Activated T-cell treated with anti-CD3 and anti-CD28 coated beads, Interleukin-2, amount 50 U/mL, for 48 hours (primary cell): ENCODE measurements at places on chromosomes 4 and X.

DNA sequence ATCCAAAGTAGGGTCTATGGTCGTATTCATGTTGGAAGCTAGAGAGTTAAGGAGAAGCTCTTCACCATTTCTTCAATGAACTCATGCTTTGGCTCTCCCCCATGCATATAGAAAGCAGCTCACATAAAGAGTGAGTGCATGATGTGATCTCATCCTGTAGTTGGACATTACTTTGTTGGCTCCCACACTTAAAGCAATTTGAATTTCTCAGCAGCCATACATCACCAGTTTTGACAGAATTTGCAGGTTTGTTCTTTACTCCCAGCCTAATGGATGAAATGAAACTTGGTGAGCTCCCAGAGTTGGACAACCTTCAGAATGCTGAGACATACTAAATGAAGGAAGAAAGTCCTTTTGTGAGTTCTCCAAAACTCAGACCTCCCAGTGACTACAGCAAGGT lies 613.5 kb downstream of the IQCM start:
- no peak for DNase-seq

- no peak for DNase-seq
These were observed 276.5 kb upstream of the AGTR2 start for GRCh38 chrX:115894087-115894486.

GRCh38 chr4:89283226-89284009 lies 24.2 kb downstream of the GPRIN3 start:
- DNase-seq = no peak

GRCh38 chr4:79823148-79823763 lies 249.8 kb downstream of the ANTXR2 start:
- no peak for DNase-seq

GRCh38 chrX:30309139-30309571 lies at the start of gene NR0B1:
NR0B1 (minus strand) TSS chrX:30309390; CDS start chrX:30309363, 27 bp downstream.
- no peak for DNase-seq

GRCh38 chrX:73922856-73923455 lies 360.0 kb downstream of the CHIC1 start:
- no peak for DNase-seq

DNA sequence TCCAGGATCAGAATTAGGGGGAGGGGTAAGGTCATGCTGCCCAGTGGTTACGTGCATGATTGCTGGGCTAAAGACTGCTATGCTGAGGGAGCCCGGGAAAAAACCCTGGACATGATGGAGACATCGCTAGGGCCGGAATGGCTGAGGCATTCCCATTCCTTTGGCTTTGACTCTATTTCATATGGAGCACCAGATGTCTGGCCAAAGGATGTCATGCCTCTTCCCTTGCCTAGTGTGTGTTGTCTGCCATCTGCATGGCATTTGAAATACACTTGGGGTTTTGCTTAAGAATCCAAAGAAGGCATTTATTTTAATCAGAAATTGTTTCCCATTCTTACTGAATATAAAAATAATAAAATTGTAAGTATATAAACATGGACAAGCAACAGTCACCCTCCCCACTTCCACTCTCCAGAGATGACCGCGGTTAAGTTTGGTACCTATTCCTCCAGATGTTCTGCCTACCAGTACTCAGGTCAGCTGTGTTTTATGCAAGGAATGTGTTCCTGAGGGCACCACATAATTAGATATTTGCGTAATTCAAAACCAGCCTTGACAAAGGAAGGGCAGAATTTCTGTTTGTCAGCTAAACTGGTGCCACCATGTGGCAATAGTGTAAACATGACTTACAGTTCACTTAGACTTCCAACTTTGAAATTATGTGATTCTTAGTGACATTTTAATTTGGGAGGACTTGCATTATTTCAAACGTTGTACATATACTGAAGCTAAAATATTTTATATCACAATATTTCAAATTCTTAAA lies 105.9 kb downstream of the CT47B1 start:
- no peak for DNase-seq

GRCh38 chr4:148271166-148271565 lies 171.0 kb downstream of the NR3C2 start:
- DNase-seq = no peak

DNA sequence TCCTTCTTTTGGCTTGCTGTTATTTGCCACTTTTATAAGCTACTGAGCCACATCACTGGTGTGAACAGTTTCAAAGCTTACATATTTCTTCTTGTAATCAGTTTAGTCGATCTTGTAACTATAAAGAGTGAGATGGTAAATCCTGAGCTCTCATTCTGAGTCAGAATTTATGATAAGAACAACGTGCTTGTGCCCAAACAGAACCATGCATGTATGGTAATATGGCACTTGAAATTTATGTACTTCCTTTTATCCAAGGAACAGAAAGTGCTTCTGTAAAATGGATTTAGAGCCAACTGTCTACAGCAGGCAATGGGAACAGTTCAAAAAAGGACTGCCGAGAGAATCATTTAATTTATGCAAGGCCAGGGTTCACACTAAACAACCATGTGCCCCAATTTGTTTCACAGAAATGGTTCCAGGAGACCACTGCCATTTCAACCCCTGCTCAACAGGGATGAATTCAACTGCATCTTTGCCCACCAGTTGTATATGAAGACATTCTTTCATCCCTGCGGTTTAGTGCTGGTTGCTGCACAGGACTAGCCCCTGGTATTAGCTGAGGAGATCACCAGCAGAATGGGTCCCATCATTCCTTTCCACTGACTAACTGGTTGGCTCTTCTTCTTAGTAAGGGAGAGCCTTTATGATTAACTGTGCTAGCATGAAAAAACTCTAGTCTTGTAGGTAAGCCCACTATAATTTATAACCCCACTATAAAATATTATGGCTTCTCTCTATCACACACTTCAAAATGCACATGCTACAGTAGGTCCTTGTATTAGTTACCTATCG lies 162.9 kb upstream of the PGRMC2 start:
- no peak for DNase-seq

DNA sequence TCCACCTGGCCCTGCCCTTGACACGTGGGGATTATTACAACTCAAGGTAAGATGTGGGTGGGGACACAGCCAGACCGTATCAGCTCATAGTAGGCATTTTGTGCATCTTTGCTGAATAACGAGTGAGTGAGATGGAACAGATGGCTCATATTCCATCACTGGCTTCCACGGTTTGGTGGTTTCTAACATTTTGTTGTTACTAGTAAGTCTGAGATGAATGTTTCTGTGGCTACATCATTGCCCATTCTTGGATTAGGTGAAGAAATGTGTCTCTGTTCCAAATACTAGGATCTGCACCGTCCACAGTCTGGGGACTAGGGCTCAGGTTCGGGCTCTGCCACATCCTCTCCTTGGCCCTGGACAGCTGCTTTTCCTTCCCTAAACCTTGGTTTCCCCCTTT lies 3.6 kb downstream of the ABLIM2 start:
- DNase-seq = no peak
